ENCODE measurements at places on chromosomes 1 and 21.

DNA sequence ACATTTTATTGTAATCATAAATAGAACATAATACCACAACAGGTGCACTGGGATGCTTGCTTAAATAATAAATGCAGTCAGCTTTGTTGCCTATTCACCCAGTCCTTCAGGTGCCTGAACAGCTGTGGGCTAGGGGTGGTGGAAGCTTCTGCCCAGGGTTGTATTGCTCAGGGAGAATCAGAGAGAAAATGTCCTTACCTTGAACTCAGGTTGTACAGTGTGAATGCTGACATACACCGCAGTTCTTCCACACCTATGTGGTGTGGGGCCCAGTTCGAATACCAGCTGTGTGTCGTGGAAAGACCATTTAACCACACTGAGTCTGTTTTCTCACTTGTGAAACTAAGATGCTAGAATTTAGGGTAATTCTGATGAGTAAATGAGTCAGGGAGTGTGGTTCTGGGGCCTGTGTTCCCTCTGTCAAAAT, 115.7 kb upstream of the ATP1A1 start:
- no peak overlapping the region for H3K27ac ChIP-seq
- no peaks in the 10 kb centered on the region for H3K36me3 ChIP-seq
- peaks cover 2% of the 10 kb centered on the region for H3K27me3 ChIP-seq
- no peak overlapping the region for H3K4me3 ChIP-seq

- H3K27ac ChIP-seq, result no peak overlapping the region
- no peaks in the 10 kb centered on the region for H3K27me3 ChIP-seq
- no peaks in the 10 kb centered on the region for H3K4me1 ChIP-seq
- no peak overlapping the region for H3K4me3 ChIP-seq
Observed at GRCh38 chr1:7608628-7609305, 162.3 kb upstream of the VAMP3 start.

DNA sequence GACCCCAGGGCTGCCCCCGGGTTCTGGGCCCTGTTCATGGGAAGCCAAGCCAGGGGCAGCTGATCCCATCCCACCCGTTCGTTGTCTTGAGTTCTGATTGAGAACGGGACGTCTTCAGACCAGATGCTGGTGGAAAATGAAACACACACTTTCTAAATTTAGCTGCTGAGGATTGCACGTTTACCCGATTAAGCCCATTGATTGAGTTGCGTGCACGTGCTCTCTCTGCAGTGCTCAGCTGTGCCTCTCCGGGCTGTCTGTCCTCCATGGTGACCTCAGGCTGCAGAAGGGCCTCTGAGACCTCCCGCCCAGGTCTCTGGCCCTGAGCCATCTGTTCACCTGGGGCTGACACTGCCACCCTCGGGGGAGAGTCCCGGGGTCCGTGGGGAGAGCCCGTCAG, 27.0 kb upstream of the PEX10 start:
- H3K27ac ChIP-seq, result no peak overlapping the region
- no peak overlapping the region for H3K4me3 ChIP-seq
- no peaks in the 10 kb centered on the region for H3K4me1 ChIP-seq
- DNase-seq, result no peak

DNA sequence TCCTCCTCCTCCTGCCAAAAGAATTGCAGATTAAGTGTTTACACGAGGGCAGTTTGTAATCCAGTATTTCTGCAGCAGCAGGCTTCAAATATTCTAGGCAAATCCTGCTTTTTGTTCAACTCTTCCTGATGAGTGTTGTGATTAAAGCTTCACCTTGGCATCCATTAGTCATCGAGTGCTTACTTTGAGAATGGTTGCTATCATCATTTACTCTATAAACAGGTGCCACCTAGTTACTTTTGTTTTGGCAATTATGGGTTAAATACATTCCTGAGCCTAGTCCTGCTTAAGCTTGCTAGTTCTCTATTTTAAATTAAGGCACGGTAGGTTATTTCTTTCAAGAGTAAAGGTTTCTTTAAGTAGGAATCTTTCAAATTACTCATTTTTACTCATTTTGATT, 20.3 kb downstream of the PDC start:
- DNase-seq, result no peak
- H3K36me3 ChIP-seq, result no peaks in the 10 kb centered on the region
- H3K27me3 ChIP-seq, result peaks cover 4% of the 10 kb centered on the region
- no peak overlapping the region for H3K27ac ChIP-seq

DNA sequence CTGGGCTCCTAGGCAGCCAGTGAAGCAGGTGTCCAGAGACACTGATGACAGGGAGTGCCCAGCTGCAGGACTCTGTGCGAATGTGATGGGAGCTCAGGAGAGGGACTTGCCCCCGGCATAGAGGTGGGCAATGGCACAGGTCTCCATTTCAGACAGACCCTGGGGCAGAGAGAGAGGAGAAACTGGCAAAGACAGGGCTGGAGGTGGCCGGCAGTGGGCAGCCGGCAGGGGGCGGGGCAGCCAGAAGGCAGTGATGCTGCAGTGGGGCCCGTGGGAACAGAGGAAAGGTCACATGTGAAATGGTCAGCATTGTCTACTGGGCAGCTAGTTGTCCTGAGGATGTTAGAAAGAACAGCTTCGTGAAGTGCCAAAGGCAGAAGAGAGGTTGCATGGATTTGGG, 112.6 kb downstream of the HUNK start:
- H3K27ac ChIP-seq, result no peak overlapping the region
- peaks cover 2% of the 10 kb centered on the region for H3K4me1 ChIP-seq
- no peak overlapping the region for H3K4me3 ChIP-seq
- no peaks in the 10 kb centered on the region for H3K27me3 ChIP-seq
- no peaks in the 10 kb centered on the region for H3K36me3 ChIP-seq
- DNase-seq, result no peak

DNA sequence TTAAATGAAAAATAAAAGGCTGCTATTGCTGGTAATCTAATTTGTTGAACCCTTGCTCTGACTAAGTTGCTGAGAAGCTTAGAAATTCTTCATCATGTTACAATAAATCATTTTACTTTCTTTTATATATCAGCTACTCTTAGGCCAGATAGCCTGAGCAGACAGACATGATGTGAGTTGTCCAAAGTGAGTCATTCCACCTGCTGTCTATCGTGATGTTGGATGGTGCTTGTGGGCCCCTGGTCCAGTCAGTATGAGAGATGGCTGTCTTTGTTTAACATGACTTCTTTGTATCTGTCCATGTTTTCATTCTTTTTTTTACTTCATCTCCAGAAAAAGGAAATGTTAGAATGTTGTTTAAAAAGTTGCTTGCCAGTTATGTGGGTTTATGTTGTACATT, 188.8 kb downstream of the ADGRL2 start:
- no peaks in the 10 kb centered on the region for H3K4me1 ChIP-seq
- H3K27me3 ChIP-seq, result no peaks in the 10 kb centered on the region
- DNase-seq, result no peak

DNA sequence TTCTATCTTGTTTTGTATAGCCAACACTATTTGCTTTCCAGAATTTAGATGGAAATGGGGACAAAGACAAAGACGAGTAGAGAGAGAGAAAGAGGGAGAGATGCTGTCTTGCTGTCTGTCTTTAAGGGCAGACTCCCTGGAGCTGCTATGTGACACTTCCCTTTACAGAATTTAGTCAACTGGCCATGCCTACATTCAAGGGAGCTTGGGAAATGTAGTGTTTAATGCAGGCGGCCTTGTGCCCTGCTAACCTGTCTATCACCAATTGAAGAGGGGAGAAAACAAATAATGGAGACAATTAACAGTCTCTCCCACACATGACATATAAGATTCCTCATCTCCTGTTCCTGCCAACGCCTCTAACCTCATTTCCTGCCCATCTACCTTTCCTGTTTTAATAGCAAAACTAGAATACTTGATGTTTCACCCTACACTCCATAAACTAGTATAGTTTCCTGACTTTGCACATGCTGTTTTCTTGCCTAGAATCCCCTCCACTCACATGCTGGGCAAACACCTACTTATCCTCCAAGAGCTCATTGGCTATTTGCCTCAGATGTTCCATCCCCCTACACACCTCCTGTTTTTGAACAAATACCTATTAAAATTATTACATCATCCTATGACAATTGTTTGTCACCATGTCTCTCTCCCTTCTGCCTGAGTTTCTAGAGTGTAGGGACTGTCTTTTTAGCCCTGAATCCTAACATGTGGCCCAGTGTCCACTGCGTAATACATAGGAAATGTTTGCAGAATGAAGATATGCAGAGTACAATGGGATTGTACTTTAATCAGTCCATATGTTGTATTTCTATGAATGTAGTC, 117.2 kb downstream of the SLC25A24 start:
- peaks cover 46% of the 10 kb centered on the region for H3K4me1 ChIP-seq
- H3K27ac ChIP-seq, result no peak overlapping the region
- H3K36me3 ChIP-seq, result no peaks in the 10 kb centered on the region
- DNase-seq, result no peak
- H3K4me3 ChIP-seq, result no peak overlapping the region

GRCh38 chr1:241156231-241156965, 200.6 kb downstream of the RGS7 start:
- no peaks in the 10 kb centered on the region for H3K4me1 ChIP-seq
- H3K27ac ChIP-seq, result no peak overlapping the region
- H3K36me3 ChIP-seq, result no peaks in the 10 kb centered on the region
- H3K4me3 ChIP-seq, result no peak overlapping the region
- no peaks in the 10 kb centered on the region for H3K27me3 ChIP-seq

DNA sequence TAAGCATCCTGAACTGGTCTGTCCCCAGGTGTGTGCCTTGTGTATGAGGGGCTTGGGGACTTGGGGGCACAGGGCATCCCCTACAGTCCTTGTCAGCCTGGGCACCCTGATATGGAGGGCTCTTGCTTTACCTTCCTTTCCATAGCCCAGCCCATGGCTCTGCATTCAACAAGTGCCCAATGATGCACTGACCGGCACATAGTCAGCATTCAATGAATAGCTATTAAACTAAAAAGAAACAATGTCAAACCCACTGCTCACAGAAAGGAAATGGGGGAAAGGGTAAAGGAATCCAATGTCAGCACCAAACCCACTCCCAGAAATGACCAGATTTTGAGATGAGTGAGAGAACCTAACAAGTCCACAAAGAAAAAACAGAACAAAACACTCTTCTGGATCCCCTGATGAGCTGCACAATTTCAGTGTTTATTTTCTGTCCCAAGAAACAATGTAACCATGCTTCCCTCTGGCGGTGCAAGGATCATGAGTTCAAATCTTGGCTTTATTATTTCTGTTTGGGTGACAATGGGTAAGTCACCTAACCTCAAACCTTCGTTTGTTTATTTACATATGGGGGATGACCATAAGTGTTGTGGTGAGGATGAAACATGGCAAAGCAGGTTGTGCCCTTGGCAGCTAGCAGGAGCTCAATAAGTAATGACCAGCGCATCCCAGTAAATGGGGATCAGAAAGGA, 22.0 kb downstream of the SYT6 start:
- peaks cover 17% of the 10 kb centered on the region for H3K27me3 ChIP-seq
- H3K36me3 ChIP-seq, result no peaks in the 10 kb centered on the region
- H3K4me3 ChIP-seq, result no peak overlapping the region
- H3K4me1 ChIP-seq, result peaks cover 1% of the 10 kb centered on the region
- H3K27ac ChIP-seq, result no peak overlapping the region
- no peak for DNase-seq

DNA sequence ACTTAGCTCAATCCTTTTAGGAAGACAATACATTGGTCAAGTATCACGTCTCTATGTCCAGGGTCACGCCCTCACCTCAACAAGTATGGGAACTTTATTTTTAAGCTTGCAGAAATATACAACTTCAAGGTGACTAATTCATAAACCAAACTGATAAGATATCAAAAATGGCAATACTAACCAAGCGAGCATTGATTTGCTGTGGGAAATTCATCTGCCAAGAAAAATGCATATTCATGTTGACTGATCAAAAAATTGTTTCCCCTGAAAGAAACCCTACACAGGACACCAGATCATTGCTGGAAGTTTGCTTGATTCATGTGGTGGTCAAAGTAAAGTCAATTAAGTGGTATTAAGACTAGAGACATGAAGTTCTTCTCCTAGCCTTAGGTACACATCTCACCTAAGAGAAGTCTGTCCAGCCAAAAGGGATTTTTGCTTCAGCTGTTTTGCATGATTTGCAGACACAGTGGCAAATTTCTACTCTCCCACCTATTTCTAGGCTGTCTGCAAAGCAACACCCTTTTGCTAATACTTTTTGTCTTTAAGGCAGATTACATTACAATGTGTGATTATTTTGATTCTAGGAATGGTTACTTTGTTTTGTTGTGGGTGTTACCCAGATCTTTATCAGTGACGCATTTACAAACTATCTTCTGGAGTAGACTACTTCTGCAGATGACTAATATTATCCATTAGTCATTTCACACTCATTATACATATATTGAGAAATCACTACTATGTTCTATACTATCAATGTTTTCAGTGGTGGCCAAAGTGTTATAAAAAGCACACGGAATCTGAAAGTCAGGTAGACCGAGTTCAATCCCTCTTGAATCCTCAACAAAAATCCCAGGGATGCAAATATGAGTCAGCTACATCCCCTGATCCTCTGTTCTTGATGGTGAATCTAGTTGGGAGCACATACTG, 12.4 kb downstream of the SAMSN1 start:
- peaks cover 80% of the 10 kb centered on the region for H3K36me3 ChIP-seq
- H3K4me3 ChIP-seq, result peak overlapping the region; percentile 86
- peak overlapping the region; percentile 99 for H3K27ac ChIP-seq

DNA sequence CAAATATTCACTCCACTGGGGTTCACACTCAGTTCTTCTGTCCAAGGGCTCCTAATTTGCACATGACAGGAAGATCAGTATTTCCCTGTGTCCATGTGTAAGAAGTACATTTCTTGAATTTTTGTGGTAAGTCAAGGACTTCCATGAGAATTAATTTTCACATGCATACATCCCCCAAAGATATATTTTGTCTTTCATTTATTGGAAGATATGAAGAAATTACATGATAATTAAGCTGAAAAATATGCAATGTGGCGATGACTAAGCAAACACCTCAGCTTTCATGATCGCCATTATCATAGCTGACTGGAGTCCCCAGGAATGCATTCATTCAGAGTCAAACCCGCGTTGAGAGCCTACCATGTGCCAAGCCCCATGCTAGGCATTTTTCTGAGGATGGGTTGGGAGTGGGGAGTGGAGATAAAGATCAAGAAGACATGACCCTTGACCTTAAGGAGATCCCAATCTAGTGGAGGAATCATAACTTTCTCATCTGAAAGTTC, 104.6 kb upstream of the F3 start:
- H3K27me3 ChIP-seq, result no peaks in the 10 kb centered on the region
- no peaks in the 10 kb centered on the region for H3K36me3 ChIP-seq
- H3K4me3 ChIP-seq, result no peak overlapping the region
- H3K27ac ChIP-seq, result no peak overlapping the region
- no peak for DNase-seq

DNA sequence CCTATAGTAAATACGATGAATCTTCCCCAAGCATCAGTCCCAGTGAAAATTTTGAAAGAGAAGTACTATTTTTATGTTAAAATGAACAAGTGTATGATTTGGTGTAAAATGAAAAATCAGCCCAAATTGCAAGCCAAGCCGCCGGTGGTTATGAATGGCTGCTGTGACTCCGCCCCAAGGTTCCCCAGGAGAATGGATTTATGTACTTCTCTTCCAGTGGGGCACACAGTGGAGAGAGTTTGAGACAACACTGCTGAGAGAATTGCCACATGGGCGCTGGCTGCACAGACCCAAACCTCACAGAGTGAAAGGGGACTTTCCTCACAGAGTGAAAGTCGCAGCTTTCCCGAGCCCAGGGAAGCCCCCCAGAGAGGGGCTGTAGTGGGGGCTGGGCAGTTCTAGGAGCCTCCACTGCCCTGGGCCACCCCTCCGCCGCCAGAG, 24.0 kb downstream of the CDK18 start:
- no peaks in the 10 kb centered on the region for H3K36me3 ChIP-seq
- peaks cover 3% of the 10 kb centered on the region for H3K4me1 ChIP-seq
- no peak for DNase-seq
- H3K4me3 ChIP-seq, result no peak overlapping the region

- no peak for DNase-seq
- no peak overlapping the region for H3K4me3 ChIP-seq
- H3K4me1 ChIP-seq, result no peaks in the 10 kb centered on the region
Observed at GRCh38 chr1:97647776-97648175, 273.1 kb downstream of the DPYD start.

Data from activated T-helper 2 cell treated with anti-CD3 and anti-CD28 coated beads, Interferon-gamma antibody, Interleukin-2, Interleukin-4, amounts not matched to agents 10 μg/mL and 5 μg/mL and 100 μg/mL, durations not matched to agents 14 hours and 24 hours and 36 hours (primary cell).